ENCODE measurements at places on chromosomes 5 and 9.
A peak's percentile ranks its signal among the peaks of the same experiment; 100 is the strongest.

DNA sequence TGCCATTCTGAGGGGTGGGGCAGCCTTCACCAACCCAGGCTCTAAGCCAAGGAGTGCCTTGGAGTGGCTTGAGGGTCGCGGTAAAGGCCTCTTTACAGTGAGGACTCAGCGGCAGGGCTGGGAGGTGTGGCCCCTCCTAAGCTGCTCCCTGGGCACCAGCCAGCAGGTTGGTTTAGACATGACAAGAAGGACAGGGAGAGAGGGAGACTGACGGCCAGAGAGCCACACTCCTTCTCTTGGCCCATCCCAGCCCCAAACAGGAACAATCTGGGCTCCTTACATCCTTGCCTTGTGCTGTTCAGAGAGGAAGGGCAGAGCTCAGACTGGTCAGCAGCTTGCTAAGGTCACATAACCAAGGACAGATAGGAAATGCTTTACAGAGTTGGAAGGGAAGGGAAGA is 94.5 kb downstream of the LMX1B start:
- no peak for DNase-seq

DNA sequence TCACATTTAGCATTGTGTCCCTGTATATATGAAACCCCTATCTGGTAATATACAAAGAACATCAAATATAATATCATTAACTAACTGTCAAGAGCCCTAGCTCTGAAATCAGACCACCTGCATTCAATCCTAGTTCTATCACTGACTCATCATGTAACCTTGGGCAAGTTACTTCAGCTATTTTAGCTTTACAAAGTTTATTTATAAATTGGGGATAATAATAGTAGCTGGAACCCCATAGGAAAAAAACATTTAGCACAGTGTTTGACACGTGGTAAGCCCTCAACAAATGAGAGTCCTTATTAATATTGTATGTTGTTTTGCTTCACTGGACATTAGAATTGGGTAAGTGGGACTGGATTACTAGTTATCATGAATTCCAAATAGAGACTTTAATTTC is 157.5 kb downstream of the EBF1 start:
- DNase-seq: no peak

DNA sequence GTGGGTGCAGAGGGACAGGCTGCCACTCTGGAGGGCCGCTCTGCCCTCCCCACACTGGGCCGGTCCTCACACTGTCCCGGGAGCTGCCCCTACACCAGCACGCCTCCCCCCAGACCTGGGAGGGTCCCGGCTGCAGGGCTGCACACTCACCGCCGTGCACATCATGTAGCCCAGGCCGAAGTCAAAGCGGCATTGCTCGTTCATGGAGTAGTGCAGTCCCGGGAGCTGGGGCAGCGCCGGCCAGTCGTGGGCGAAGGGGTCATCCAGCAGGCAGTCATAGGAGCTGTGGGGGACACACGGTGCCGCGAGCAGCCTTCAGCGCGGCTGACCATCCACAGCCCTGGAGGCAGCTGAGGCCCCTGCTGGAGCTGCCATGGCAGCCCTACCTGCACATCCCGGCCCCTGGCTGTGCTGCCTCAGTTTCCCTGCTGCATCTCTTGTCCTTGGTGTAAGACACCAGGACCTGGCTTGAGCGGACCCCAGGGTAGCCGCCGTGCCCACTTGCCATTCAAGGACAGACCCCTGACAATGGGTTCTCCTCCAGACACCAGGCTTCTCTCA is 93.2 kb downstream of the ZNF354C start:
- no peak for DNase-seq

DNA sequence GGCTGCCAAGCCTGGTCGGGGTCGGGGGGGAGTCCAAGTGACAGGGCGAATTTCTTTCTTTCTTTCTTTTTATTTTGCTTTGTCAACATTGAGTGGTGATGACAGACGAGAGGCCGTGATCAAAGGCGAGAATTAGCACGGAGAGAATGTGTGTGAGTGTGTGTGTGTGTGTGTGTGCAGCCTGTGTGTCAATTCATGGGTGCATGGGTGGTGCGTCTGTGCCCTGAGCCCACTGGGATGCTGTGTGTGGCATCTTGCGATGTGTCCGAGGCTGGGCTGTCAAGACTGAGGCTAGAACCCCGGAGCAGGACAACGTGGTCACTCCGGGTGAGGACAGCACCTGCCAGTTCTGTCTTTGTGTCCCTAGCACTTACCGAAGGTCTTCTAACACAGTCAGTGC is 4.7 kb upstream of the FIBCD1 start:
- peak; percentile 14 for DNase-seq

- no peak for DNase-seq
Observed at GRCh38 chr9:98625728-98626127, 83.0 kb downstream of the GABBR2 start.

DNA sequence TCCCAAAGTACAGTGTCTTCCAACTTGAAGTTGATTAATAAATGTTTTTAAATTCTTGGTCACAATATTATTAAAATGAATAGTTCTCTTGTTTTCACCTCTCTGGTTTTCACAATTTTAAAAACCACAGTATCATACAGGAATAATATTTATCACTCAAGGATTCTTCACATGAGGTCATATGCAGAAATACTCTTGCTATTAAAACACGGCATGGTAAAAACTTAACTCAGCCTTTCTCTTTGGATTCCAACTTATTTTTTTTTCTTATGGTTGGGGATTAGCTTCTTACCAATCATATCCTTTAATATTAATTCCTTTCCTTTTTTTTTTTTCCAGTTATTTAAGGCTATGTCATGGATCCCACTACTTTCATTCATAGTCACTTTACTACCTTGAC is 289.4 kb downstream of the ADAMTS6 start:
- DNase-seq: no peak

- DNase-seq: no peak
Observed at GRCh38 chr5:50898966-50899365, 232.5 kb downstream of the PARP8 start.

DNA sequence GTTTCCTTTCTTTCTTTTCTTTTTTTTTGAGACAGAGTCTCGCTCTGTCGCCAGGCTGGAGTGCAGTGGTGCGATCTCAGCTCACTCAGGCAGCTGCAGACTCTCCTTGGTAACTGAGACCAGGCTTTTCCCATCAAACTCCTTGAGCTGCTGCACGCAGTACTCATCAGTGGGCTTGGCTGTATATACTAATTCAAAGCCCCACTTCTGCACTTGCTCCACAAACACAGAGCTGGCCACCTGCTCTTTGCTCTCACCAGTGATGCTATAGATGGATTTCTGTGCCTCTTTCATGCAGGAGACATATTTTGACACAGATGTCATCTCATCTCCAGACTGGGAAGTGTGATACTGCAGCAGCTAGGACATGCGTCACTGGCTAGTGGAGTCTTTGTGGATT is 252.7 kb downstream of the AP3B1 start:
- DNase-seq: no peak

DNA sequence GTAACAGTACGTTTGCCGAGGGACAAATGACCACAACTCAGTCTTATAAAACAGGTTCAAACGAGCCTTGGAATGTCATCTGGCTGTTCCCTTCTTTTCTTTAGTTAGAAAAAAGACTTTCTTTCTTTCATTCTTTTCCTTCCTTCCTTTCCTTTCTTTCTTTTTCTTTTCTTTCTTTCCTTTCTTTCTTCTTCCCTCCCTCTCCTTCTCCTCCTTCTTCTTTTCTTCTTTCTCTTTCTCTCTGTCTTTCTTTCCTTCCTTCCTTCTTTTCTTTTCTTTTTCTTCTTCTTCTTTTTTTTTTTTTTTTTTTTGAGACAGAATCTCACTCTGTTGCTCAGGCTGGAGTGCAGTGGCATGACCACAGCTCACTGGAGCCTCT is 9.7 kb upstream of the LAMC3 start:
- DNase-seq: no peak

- DNase-seq: peak; percentile 12
Observed at GRCh38 chr5:74543162-74543995, 97.1 kb downstream of the ENC1 start.

GRCh38 chr9:79551586-79551985 is 20.2 kb upstream of the TLE4 start:
- DNase-seq: no peak

- DNase-seq: no peak
Observed at GRCh38 chr5:115313052-115313451, 16.6 kb upstream of the CCDC112 start.

DNA sequence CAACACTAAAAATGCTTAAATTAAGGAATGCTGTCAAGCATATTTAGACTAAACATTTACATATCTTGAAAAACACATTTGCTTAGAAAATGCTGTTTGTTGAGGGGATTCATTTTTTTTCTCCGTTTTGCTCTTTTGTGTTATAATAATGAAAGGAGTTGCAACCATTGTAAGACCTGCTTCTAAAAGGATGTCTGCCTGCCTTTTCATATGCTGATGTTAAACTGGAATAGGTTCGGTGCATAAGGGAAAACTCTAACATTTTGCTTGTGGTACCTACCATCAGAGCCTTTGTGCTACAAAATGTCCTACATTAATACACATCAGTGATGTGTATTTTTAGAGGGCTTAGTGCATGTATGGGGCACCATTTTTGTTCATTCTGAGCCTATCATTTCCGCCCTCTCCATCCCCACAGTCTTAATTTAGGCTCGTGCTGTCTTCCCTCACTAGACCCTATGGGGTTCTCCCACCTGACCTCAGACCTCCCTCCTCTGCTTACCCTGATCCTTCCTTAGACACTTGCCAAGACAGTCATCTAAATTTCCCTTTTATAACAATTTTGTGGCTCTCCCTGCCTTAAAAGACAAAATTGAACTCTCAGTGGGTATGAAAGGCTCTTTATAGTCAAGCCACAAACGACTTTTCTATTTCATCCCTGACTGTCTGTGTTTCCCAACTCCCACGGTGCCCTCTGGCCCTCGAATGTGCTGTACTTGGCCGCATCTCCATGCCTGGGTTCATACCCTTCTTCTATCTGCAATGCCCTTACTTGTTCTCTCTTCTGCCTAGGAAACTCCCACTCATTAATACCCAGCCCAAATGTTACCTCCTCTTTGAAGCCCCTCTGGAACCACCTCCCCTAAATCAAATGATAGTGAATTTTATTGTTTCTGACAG is 61.2 kb downstream of the CMYA5 start:
- DNase-seq: no peak

DNA sequence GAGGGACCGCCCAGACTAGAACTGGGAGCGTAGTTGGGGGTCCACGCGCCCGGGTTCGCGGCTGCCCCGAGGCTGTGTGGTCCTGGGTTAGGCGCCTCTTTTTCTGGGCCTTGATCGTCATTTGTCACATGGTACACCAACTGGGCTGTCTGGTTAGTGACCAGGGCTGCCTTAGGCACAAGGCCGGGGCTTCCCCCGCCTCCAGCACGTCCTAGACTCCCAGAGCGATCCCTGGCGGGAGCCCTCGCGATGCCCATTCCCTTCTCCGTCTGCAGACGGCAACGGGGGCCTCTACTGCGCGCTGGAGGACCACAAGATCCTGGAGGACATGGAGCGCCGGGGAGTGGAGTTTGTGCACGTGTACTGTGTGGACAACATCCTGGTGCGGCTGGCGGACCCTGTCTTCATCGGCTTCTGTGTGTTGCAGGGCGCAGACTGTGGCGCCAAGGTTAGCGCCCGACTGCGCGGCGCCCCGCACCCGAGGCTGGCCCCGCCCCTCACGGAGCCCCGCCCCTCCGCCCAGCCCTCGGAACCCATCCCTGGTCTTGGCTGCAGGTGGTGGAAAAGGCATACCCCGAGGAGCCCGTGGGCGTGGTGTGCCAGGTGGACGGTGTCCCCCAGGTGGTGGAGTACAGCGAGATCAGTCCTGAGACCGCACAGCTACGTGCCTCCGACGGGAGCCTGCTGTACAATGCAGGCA is 1.5 kb downstream of the UAP1L1 start:
- DNase-seq: no peak

DNA sequence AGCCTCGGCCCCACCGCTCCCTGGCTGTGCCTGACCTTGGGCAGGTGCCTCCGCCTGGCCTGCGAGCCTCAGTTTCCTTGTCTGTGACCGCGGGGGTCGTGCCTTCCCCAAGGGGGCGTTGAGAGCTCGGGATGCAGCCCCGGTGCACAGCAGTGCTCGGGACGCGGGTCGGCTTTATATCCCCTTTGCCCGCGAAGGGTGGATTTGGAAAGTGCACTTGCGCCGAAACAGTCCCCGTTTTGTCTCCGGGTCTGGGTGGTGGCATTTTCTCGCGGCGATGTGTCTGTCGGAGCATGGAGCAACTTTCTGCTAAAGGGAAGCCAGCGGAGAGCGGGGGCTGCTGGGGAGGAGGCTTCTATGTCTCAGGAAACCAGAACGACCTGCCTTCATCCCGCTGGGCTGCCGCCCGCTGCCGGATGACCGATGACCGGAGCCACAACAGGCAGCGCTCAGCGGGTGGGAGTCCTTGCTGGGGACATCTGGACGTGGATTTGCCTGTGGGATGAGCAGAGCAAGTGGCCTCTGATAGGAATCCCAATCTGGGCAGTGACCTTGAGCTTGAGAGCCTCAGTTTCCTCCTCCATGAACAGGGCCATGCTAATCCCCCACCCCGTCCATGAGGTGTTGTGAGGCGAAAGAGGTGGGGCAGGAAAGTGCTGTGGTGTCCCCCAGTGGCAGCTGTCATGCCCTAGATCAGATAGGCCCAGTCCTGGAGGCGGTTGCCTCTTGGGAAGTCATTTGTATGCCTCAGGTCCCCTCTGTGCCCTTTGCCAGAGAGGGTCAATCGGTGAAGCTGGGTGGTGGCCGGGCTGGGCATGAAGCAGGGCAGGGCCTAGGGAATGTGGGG is 651 bp downstream of the HRH2 start:
- DNase-seq: no peak

- no peak for DNase-seq
Observed at GRCh38 chr9:101586651-101587050, 8.1 kb downstream of the PPP3R2 start.

GRCh38 chr5:149154650-149155049 is 13.4 kb downstream of the ABLIM3 start:
- no peak for DNase-seq

DNA sequence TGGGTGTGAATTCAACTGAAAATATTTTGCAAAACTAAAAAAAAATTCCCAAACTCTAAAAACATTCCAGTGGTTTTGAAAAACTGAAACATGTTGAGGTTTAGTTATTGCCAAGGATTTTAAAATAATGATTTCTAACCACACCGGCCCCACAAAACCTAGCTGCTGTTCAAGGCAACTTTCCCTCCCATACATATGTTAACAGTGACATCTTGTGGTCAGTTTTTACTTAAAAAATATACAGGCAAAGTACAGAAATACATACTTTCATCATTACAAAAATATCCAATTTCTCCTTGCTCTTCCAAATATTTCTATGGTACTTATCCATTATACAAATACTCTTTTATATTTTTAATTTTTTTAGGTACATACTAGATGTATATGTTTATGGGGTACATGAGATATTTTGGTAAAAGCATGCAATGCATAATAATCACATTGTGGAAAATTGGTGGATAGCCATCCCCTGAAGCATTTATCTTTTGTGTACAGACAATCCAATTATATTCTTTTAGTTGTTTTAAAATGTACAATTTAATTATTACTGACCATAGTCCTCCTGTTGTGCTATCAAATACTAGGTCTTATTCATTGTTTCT is 34.4 kb upstream of the MRPS30 start:
- no peak for DNase-seq

GRCh38 chr9:115517335-115518075 is 399.5 kb upstream of the TNC start:
- DNase-seq: no peak

DNA sequence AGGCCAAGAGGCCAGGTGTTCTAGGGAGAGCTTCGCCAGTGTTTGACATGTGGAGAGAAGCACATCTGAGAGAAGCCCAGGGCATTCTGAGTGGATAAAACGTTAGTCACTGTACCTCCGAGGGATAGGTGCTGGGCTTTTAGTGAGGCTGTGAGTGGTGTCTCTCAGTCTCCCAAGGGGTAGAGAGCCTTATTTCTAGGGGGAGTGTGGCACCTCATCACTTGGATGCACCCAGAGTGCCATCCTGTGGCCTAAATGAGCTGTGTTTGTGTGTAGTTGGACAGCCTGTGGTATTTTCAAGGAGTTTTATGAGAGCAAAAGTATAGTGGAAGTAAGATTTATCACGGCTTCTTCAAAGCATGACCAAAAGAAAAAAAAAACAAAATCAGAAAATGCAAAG is 1046.9 kb upstream of the WWC1 start:
- DNase-seq: peak; percentile 4

All from NCI-H774 (cell line).